Inflammatory macrophage treated with lipopolysaccharide for 4 hours (primary cell): ENCODE measurements at places on chromosomes 7 and 10.

- DNase-seq = no peak
Measured at GRCh38 chr7:155300641-155301452, 3.2 kb downstream of the INSIG1 start.

- no peak for DNase-seq
Measured at GRCh38 chr7:1357601-1358271, 101.5 kb downstream of the MICALL2 start.

GRCh38 chr7:105141068-105141467, 127.1 kb downstream of the KMT2E start:
- no peak for DNase-seq

DNA sequence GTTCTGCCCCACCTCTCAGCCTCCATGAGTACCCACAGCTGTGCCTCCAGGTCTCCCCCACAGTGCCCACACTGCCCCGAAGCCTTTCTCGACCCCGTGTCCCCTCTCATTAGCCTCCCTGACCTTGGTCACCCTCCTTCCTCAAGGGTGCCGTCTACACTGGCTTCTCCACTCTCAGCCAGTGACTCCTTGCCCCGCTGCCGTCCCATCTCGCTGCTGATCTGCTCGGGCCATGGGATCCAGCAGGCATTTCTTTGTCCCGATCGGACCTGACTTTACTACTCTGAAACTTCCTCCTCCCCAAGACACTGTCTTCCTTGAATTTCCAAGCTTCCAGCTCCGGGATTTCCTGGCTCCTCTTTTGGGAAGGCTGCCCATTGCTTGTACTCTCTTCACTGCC, 31.3 kb downstream of the FKBP6 start:
- no peak for DNase-seq

DNA sequence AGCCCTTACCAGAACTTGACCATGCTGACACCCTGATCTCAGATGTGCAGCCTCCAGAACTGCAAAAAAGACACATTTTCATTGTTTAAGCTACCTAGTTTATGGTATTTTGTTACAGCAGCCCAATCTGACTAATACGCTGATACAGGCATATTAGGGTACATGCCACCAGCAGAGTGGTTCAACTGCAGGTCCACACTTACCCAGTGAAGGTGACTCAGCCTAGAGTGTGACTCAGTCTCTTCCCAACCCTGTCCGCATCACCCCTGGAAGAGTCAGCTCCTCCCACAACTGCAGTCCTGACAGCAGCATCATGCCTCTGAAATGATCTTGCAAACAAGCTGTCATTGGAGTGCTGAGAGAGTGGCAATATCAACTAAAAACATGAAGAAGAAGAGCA, 30.8 kb upstream of the GOT1 start:
- DNase-seq = no peak

GRCh38 chr10:74544106-74544505, 282.3 kb upstream of the KAT6B start:
- DNase-seq = peak; percentile 81

DNA sequence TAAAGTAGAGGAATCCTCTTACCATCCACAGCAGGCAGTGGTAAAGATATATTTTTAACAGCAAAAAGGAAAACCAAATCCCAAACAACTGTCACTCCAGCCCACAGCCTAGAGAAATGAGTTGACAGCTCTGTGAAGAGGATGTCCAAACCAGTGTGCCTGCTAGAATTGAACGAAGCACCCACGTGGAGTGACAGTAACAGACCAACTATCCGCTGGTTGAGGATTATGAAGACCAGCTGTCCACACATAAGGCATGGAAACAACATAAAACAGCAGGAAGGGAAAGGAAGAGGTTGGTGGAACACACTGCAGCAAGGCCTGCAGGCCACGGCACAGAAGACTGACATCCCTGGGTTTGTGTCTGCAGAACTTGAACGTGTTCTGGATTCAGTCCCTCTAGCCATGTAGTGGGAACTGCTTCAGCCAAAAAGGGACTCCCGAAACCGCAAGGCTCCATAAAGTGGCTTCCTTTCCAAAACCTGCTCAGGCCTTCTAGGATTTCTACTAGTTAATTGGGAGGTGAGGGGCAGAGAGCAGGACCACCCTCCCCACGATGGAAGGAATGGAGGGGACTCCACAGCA, 324.4 kb downstream of the BICC1 start:
- no peak for DNase-seq

- DNase-seq = no peak
Measured at GRCh38 chr7:4070214-4070613, 611.9 kb upstream of the FOXK1 start.

- DNase-seq = peak; percentile 79
Measured at GRCh38 chr7:99143853-99144672, at the start of gene SMURF1. TSS of gene SMURF1 (minus strand) at chr7:99144108. CDS start at chr7:99143780, 328 bp downstream.

DNA sequence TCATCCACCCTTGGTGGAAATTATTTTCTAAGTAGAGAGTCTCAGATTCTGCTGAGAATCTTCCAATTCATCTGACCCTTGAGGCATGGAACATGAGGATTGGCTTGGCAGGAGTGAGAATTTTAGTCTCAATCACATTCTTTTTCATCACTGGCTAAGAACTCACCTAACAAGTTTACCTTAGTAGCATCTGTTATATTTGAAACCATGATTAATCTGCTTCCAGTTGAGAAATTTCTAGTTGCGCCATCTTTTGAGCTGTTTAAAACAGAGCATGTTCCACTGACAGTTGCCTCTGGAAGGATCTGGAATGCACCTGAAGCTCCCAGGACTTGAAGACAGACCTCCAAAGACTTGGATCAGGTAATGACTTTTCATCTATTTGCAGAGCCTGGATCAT, at the start of gene LIPK:
TSS of gene LIPK (plus strand) at position 292 of the 400 bp plus-strand sequence. CDS start 18,295 bp downstream, outside the sequence.
- no peak for DNase-seq

DNA sequence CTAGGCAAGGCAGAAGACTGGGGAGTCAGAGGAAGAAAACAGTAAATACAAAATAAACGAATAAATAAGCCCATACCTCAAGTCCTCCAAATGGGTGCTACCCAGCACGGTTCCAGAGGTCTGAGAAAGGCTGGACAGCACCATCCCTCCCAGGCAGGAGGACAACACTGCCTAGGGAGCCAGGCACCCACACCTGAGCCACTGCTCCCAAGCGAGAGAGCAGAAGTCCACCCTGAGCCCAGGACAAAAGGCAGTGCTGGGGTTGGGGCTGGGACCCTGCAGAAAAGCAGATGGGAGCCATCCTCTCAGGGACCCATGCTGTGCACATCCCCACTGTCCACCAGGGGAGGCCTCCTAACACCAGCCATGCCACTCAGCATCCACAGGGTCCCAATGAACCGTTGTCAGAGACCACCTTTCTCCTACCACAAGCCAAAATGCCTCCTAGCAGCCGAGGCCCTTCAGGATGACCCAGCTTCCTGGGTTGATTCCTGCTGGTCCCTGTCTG, 16.2 kb downstream of the GFRA1 start:
- no peak for DNase-seq

DNA sequence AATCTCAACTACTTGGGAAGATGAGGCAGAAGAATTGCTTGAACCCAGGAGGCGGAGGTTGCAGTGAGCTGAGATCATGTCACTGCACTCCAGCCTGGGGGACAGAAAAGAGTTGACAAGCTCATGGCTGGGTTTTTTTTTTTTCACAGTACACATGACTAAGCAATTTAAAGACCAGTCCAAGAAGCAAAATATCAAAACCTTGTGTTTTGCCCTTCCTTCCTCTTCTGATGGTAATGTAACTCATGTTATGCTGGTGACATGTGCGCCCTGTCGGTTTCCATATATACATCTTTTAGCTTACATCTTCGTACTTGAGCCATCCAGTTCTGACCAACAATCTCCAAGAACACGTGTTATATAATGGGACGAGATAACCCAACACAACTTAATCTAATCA, 237.7 kb upstream of the PLXDC2 start:
- peak; percentile 1 for DNase-seq
